ENCODE measurements at places on chromosomes 16 and 17. TPM values are rescaled to one million over a fixed set of nuclear protein-coding genes. Genes with fewer than 3 reads are reported as not detected.

MT4 gene
- not detected for polyA plus RNA-seq

GRCh38 chr16:49003022-49003421, 278.6 kb downstream of the CBLN1 start:
- no peak for DNase-seq

DNA sequence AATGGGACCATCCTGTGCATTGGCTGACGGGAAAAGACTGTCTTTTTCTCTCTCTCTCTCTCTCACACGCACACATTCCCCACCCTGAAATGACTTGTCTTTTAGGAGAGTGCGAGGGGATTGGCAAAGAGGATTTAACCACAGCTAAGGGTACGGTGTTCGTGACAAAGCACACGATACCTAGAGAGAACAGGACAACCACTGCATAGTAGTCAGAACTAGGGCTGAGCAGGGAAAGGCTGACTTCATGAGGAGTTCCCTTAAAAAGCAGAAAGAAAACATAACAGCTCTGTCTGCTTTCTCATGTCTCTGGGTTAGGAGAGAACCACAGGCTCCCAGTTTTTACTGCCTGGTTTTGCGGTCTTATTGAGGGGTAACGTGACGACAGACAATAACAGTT, 742.8 kb upstream of the SOX9 start:
- DNase-seq, result no peak

ALOX15B gene
- not detected for polyA plus RNA-seq

- DNase-seq, result peak; percentile 6
These were observed 58.6 kb downstream of the EMP2 start for GRCh38 chr16:10521681-10522274.

DNA sequence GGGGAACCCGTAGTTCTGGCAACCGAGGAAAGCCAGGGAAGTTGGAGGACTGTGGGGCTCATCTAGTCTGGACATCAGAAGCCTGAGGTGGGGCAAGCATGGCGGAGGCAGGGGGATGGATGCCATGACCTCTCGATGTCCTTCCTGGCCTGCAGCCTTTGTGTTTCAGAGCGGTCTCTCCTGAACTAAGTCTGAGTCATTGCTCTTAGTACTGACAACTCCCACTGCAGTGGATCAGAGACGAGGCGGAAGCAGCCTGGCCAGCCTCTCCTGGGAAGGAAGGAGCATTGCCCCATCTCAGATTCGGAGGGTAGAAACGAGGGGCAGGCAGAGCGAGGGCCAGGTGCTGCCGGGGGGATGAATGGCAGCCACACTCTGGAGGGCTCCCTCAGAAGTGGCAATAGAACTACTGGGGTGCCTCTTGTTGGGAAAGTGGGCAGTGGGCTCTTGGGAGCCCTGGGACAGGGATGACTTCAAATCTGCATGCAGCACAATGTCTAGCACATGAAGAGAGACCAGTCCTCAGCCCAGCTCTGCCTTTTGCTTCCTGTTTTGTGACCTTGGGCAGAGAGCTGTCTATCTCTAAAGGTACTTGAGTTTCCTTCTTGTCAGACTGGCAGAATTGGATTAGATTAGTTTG, 3.6 kb upstream of the STAC2 start:
- DNase-seq, result no peak

AOC2 gene
- 0.16 TPM for polyA plus RNA-seq

DNA sequence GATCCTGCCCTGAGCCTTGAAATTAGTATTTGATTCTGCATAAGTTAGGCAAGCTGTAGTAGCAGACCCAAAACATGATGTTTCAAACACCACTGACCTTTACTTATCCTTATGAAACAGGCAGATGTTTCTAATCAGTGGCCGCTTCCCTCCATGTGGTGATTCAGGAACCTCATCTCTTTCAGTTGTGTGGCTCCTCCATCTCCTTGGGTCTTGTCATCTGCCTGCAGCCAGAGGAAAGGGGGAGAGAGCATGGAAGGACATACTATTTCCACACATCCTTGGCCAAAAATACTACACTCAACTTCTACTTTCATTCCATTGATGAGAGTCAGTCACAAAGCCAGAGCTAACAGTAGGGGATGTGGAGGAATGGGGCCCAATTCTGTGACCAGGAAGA, 41.6 kb upstream of the IRX6 start:
- DNase-seq, result no peak

All from AG04450 (cell line).